Forelimb muscle (tissue), 1 donor: ENCODE measurements at places on chromosomes 5 and 9.

- DNase-seq: no peak
Observed at GRCh38 chr5:72107131-72107900, at the start of gene MAP1B. Gene MAP1B, plus strand, starts transcription at chr5:72107475. Its CDS starts 57 bp downstream, at chr5:72107532.

GRCh38 chr9:87119328-87119881 lies 172.1 kb upstream of the GAS1 start:
- no peak for DNase-seq

DNA sequence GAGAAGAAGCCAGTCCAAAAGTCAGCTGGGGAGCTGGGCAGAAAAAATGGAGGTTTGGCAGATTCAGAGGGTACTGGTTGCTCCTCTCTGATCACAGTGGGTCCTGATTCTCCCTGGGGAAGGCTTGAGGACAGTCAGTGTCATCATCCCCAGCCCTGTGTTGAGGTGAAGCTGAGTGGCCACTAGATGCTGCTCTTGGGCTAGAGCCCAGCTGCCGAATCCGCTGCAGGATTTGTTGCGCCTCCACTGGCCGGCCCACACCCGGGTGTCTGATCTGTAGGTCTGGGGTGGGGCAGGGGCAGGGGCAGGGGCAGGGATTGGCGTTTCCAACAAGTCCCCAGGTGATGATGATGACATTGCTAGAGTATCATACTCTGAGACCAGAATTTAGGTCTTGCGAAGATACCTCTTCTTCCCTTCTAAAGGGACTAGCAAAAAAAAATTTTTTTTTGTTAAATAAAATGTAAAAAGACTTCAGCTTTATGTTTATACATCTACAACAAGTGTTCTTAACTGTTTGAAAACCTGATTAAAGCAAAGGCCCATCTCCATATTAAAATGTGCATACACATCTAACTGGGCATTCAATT lies 106.8 kb downstream of the PDE6A start:
- no peak for DNase-seq

GRCh38 chr9:1554081-1555035 lies 460.8 kb upstream of the SMARCA2 start:
- DNase-seq: no peak

DNA sequence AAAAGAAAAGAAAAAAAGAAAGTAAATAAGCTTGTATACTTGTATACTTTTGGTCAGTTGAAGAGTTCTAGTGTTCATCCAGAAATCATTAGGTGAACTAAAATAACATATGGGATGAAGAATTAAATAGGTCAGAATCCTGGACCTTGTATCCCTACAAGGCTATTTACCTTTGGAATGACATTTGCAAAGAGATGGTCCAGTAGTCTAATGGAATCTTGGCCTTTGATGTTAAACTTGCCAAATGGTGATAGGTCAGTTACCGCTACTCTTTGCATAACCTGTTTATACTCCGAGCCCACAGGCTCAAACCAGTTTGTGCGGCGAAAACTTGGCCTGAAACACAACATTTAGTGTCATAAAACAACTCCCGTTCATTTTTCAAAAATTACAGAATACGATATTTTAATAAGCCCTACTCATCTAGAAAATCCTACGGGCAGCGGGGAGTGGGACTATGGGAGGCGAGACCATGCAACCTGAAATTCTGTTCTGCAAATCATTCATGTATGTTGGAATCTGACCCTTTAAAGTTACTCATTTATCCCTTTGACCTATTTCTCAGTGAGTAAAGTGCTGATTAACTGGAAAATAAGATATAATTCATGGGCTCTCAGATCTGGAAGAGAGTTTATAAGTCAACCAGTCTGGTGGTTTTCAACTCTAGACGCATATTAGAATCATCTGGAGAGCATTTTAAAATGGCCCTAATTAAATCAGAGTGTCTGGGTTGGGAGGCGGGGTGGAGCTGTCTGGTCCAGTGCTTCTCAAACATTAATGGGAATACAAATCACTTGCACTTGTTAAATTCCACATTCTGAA lies 38.6 kb downstream of the DMGDH start:
- DNase-seq: no peak
